IPS DF 6.9 (cell line): ENCODE measurements at places on chromosomes 16 and 17.

DNA sequence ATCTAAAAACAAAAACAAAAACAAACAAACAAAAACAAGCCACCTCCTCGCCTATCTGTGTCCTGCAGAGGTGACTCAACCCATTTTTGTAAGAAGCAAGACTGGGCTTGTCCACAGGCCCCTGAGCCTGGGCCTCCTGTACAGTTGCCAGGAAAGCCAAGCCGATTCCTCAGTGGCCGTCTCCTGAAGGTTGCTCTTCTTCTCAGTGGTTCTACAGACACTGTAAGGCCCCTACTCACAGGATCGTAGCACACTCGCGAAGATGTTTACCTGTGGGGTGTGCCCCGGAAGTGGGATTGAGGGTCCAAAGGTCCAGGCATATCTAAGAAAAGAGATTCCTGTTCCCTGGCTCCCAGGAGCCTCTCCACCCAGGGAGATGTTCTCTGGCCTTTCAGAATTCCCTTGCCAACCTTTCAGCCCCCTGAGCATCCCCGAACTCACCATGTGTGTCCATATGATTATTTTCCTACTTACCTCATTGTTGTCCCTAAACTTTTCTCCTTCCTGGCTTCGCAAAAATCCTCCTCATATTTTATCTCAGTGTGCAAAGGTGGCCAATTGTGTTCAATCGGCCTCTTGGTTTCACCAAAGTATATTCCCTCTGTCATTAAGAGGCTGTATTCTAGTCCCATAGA, 7.5 kb upstream of the CES3 start:
- H3K27ac ChIP-seq, result no peak overlapping the region
- no peak overlapping the region for H3K4me3 ChIP-seq
- no peaks in the 10 kb centered on the region for H3K36me3 ChIP-seq
- no peak for DNase-seq
- peaks cover 13% of the 10 kb centered on the region for H3K27me3 ChIP-seq

DNA sequence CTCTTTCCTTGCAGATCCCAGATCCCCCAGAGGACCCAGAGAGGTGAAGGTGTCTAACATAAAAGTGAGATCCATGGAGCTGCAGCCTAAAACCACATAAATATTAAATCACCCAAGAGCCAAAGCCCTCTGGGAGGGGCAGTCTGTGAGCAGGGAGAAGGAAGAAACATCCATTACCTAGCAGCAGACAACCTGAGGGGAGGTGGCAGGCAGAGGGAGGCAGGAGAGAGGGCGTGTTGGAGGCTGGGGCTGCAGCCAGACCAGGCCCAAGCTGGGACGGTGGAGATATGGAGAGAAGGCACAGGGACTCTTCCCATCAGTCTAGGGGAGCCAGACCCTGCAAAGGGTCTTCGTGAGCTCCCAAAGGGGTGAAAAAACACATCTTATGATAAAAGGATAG, 101.1 kb downstream of the SHISA6 start:
- DNase-seq, result no peak
- no peaks in the 10 kb centered on the region for H3K27me3 ChIP-seq
- no peaks in the 10 kb centered on the region for H3K4me1 ChIP-seq
- no peaks in the 10 kb centered on the region for H3K36me3 ChIP-seq

DNA sequence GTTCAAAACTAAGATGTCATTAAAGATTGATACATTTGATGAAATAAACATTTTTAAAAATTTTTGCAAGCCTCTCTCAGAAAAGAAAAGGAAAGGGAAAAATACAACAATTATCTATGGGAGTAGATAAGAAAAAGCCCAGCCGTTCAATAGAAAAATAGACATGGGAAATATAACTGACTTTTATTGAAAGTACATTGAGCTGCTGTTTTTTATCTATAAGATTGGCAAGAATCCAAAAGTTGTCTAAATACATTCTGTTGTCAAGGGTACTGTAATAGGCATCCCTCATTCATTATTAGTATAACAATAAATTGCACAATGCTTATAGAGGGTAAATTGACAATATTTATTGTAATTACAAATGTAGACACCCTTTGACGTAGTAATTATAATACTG, 38.4 kb upstream of the IRX6 start:
- H3K4me1 ChIP-seq, result no peaks in the 10 kb centered on the region; the same call in 1 of the 2 replicates
- no peak overlapping the region for H3K27ac ChIP-seq
- no peak for DNase-seq
- H3K4me3 ChIP-seq, result no peak overlapping the region
- no peaks in the 10 kb centered on the region for H3K27me3 ChIP-seq

DNA sequence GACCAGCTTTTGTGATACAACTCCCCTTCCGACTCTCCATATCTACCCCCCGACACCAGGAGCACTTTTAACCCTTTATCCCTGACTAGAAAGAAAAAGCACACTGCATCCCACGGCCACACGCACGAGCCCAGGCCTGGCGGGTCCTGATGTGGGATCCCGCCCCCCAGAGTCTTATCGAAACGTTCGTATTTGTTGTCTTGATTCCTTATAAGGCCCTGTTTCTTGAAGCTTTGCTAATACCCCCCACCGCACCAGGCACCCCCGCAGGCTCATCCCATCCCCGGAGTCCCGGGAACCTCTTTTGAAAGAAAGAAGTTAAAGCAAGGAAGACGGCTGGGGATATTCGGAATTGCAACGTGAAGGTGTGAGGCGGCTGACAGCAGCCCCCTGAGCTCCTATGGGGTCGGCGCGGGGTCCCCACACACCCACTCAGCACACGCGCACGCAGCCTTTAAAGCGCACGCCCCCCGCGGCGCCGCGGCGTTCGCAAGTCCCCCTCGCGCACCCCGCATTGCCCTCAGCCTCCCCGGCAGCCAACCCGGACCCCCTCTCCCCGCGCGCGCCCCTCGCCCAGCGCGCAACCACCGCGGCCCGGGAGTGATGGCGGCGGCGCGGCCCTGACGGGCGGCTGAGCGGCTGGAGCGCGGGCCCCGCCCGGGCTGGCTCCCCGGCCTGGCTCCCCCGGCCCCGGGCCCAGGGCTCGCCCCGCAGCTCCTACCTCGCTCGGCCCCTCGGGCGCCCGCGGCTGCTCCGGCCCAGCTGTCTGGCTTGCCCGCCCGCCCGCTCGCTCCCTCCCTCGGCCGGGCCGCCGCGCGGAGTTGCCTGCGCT, 448 bp downstream of the STAT5B start:
- no peaks in the 10 kb centered on the region for H3K27me3 ChIP-seq
- H3K27ac ChIP-seq, result no peak overlapping the region
- H3K36me3 ChIP-seq, result no peaks in the 10 kb centered on the region
- no peaks in the 10 kb centered on the region for H3K4me1 ChIP-seq
- DNase-seq, result no peak

DNA sequence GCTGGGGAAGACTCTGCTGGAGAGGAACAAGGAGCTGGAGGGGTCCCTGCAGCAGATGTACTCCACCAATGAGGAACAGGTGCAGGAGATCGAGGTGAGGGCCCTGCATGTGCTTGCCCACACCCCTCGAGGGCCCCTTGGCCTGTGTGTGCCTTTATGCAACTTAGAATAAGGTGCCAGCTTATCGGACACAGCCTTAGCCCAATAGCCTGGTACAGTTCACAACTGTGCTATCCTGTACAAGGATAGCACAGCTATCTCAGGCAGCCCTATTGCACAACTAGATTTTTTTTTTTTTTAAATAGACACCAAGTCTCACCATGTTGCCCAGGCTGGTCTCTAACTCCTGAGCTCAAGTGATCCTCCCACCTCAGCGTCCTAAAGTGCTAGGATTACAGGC, 12.1 kb downstream of the CDR2L start:
- no peak overlapping the region for H3K27ac ChIP-seq
- H3K4me1 ChIP-seq, result no peaks in the 10 kb centered on the region
- no peak overlapping the region for H3K4me3 ChIP-seq
- no peaks in the 10 kb centered on the region; the same call in 1 of the 2 replicates for H3K27me3 ChIP-seq

DNA sequence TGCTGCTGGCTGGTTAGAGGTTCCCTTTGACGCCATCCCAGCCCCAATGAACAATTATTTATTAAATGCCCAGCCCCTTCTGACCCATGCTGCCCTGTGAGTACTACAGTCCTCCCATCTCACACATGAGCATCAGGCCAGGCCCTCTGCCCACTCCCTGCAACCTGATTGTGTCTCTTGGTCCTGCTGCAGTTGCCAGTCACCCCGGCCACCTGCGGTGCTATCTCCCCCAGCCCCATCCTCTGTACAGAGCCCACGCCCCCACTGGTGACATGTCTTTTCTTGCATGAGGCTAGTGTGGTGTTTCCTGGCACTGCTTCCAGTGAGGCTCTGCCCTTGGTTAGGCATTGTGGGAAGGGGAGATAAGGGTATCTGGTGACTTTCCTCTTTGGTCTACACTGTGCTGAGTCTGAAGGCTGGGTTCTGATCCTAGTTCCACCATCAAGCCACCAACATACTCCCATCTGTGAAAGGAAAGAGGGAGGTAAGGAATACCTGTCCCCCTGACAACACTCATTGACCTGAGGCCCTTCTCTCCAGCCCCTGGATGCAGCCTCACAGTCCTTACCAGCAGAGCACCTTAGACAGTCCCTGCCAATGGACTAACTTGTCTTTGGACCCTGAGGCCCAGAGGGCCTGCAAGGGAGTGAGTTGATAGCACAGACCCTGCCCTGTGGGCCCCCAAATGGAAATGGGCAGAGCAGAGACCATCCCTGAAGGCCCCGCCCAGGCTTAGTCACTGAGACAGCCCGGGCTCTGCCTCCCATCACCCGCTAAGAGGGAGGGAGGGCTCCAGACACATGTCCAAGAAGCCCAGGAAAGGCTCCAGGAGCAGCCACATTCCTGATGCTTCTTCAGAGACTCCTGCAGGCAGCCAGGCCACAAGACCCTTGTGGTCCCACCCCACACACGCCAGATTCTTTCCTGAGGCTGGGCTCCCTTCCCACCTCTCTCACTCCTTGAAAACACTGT, 11.3 kb downstream of the CX3CL1 start:
- H3K27me3 ChIP-seq, result no peaks in the 10 kb centered on the region
- no peak overlapping the region for H3K4me3 ChIP-seq
- no peak overlapping the region for H3K27ac ChIP-seq
- H3K4me1 ChIP-seq, result no peaks in the 10 kb centered on the region
- DNase-seq, result no peak

DNA sequence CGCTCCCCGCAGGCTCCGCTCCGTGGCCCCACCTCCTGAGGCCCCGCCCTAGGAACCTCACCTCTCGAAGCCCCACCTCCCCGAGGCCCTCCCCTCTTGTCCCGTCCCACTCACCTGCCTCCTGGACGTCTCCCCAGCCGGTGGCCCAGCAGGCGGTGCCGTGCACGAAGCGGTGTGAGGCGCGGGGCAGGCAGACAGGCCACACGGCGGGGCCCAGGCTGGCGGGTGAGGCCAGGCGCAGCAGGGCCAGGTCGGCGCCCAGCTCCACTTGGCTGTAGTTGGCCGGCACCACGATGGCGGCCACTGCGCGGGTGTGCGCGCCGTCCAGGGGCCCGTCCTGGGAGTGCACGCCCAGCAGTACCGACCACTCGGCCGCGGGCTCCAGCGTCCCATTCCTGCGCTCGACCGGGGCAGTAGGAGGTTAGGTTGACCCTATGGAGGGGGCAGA, 1.6 kb downstream of the PRSS36 start:
- no peak overlapping the region for H3K27ac ChIP-seq
- peaks cover 5% of the 10 kb centered on the region; the same call in 1 of the 2 replicates for H3K4me1 ChIP-seq
- no peaks in the 10 kb centered on the region for H3K36me3 ChIP-seq
- no peak for DNase-seq
- no peaks in the 10 kb centered on the region for H3K27me3 ChIP-seq
- peak overlapping the region; percentile 35; the same call in 1 of the 2 replicates for H3K4me3 ChIP-seq

GRCh38 chr17:38915639-38915995, 9.8 kb upstream of the LASP1NB start:
- no peak overlapping the region for H3K4me3 ChIP-seq
- peaks cover 19% of the 10 kb centered on the region; the same call in 1 of the 2 replicates for H3K36me3 ChIP-seq
- H3K27ac ChIP-seq, result no peak overlapping the region

- DNase-seq, result no peak
- no peak overlapping the region for H3K4me3 ChIP-seq
- peaks cover 6% of the 10 kb centered on the region; the same call in 1 of the 2 replicates for H3K36me3 ChIP-seq
- H3K4me1 ChIP-seq, result peaks cover 11% of the 10 kb centered on the region
- H3K27me3 ChIP-seq, result no peaks in the 10 kb centered on the region
Observed at GRCh38 chr16:75262104-75262799, 10.8 kb upstream of the BCAR1 start.

DNA sequence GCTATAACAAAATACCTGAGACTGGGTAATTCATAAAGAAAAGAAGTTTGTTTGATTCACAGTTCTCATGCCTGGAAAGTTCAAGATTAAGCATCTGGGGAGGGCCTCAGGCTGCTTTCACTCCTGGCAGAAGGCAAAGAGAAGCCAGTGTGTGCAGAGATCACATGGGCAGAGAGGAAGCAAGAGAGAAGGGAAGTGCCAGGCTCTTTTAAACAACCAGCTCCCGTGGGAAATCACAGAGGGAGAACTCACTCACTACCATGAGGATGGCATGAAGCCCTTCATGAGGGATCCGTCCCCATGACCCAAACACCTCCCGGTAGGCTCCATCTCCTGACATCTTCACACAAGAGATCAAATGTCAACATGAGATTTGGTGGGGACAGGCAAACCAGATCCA, 501.6 kb downstream of the MAF start:
- H3K4me3 ChIP-seq, result no peak overlapping the region
- no peak for DNase-seq
- no peak overlapping the region for H3K27ac ChIP-seq
- H3K4me1 ChIP-seq, result peaks cover 2% of the 10 kb centered on the region; the same call in 1 of the 2 replicates

DNA sequence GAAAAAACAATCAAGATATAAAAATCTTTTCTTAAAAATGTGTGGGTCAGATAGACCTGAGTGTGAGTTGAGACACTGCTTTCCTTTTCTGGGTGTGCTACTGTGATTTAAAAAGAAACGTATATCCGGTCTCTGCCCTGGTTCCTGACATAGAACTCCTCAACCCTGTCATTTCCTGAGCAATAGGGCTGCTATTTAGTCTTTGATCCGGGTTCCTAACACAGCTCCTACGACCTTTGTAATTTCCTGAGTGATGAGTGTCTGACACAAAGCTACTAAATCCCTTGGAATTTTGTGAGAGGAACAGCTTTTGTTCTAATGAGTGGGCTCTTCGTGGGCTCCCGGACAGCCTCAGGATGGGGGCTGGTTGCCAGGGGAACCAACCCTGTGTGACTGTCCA, 93.9 kb upstream of the FA2H start:
- no peaks in the 10 kb centered on the region for H3K36me3 ChIP-seq
- no peak overlapping the region for H3K27ac ChIP-seq
- no peak overlapping the region for H3K4me3 ChIP-seq
- H3K4me1 ChIP-seq, result peaks cover 8% of the 10 kb centered on the region

DNA sequence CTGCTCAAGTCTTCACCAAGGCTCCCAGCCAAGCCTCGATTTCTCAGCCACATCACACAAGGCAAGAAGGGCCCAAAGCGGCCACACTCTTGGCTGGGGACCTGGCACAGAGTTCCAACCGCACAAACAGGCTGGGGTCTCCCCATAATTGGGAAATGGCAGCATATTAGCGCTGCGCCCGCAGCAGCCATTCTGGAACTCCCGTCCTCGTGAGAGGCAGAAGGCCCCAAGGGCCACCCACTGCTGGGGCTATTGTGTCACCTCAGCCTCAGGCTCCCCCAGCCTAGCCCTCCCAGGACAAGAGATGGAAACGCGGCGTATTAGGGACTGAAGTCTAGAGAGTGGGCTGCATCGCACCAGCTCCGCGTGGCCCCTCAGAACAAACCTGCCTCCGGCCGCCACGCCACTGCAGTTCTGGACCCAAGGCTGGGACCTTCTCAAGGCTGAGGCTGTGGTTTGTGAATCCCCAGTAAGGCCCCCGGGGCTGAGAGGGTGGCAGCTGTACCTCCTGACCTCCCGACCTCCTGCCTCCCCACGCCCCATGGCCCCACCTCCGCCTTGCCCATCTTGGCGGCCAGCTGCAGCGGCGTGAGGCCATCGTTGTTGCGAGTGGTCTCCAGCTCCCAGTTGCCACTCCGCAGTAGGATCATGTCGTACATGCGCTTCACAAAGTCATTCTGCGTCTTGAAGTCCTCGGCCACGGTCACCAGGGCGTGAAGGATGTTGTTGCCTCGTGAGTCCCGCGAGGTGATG, 25.3 kb downstream of the TRPV3 start:
- no peak overlapping the region for H3K27ac ChIP-seq
- 0 out of 2 replicates have a peak, but pooled peaks cover 2% of the 10 kb centered on the region for H3K4me1 ChIP-seq
- H3K4me3 ChIP-seq, result no peak overlapping the region
- no peaks in the 10 kb centered on the region for H3K27me3 ChIP-seq
- DNase-seq, result no peak
- no peaks in the 10 kb centered on the region for H3K36me3 ChIP-seq
